ENCODE measurements at places on chromosomes 5 and 9.
A peak's percentile ranks its signal among the peaks of the same experiment; 100 is the strongest.

GRCh38 chr5:166324372-166324771, 1967.1 kb upstream of the WWC1 start:
- DNase-seq = no peak

GRCh38 chr5:87268126-87268969, 665 bp downstream of the RASA1 start:
- peak; percentile 86 for DNase-seq

- no peak for DNase-seq
Observed at GRCh38 chr5:40106847-40107246, 572.9 kb upstream of the PTGER4 start.

DNA sequence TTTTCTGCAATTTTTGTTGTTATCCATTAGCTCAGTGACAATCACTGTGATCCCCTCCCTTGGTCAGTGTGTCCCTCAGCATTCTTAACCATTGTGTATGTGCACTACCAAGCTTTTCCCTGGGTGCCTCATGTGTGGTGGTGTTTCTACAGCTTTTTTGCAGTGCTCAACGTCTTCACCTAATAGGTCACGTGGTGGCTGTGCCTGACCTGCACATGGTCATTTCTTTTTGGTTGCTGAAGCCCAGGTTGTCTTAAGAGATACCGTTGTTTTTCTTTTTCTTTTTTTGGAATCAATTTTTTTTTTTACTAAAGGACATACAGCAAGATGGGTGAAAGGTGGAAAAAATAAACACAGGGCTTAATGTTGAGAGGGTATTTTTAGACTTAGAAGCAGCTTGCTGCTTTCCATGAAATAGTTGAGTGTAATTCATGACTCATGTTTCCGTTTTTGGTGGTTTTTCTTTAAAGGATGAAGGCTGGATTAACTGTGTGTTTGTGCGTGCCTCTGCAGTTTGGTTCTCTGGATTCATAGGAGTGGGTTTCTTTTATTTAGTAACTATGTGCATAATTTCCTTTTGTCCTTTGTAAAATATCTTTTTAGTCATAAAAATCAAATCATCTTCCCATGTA, 22.2 kb downstream of the SH3GL2 start:
- peak; percentile 52 for DNase-seq

- DNase-seq = no peak
Observed at GRCh38 chr5:143536364-143536763, 132.9 kb upstream of the NR3C1 start.

DNA sequence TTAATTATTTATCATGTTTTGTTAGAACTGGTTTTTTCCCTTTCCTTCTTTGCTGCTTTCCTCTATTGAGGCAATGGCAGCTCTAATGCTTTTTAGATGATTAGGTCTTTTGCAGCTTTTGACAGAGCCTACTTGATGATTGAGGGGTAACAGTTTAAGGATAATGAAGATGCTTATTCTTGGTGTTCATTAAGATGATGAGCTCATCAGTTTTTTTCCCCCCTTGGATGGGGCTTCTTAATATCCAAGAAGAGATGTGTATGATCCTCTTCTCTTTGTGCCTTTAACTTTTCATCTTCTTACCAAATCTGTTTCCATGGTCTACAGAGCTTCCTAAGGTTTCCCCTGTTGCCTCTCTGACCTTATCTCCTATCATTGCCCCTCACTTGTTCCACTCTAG, 15.8 kb downstream of the RBM27 start:
- DNase-seq = no peak

GRCh38 chr5:168608386-168608785, 29.2 kb upstream of the PANK3 start:
- no peak for DNase-seq

- DNase-seq = peak; percentile 39
Observed at GRCh38 chr5:424301-425110, 18.5 kb upstream of the EXOC3 start.

- peak; percentile 72 for DNase-seq
Observed at GRCh38 chr5:83441747-83442146, 29.8 kb upstream of the VCAN start.

- peak; percentile 25 for DNase-seq
Observed at GRCh38 chr5:16616536-16617273, at the start of gene RETREG1. Gene RETREG1 (minus strand): TSS chr5:16616997. CDS start chr5:16616971, 26 bp downstream.

DNA sequence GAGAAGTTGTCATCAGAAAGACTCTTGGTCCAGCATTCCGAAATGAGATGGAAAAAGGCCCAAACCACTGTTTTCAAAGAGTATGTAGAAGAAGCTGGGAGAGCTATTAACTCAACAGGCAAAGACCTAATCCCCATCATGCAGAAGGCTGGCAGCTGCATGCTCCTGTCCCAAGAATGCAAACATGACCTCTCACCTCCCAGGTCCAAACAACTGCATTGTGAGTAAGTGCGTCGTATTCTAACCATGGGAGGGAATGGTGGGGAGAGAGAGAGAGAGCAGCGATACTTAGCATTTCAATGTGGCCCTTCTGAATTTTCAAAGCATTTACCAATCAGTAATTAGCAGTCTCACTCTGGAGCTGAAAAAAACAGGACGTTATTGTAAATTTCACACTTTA, 27.6 kb downstream of the TRPC7 start:
- no peak for DNase-seq

DNA sequence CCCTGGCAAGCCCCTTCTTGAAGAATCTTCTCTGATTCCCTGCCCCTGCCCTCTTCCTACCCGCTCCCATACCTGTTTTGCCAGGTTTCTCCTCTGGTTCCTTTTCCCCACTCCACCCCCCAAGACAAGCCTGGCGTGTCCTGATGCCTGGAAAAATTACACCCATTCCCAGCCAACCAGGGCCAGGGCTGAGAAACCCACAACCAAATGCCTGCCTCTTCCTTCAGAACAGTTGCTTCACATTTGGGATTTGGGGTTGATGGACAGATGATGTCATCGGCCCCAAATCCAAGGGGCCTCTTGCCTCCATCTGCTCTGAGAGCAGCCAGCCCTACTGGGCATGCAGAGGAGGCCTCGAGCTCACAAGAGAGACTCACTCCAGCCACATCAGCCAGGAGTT, 8.8 kb upstream of the NEK6 start:
- DNase-seq = no peak

GRCh38 chr9:99947395-99947794, 40.9 kb downstream of the STX17 start:
- DNase-seq = no peak

DNA sequence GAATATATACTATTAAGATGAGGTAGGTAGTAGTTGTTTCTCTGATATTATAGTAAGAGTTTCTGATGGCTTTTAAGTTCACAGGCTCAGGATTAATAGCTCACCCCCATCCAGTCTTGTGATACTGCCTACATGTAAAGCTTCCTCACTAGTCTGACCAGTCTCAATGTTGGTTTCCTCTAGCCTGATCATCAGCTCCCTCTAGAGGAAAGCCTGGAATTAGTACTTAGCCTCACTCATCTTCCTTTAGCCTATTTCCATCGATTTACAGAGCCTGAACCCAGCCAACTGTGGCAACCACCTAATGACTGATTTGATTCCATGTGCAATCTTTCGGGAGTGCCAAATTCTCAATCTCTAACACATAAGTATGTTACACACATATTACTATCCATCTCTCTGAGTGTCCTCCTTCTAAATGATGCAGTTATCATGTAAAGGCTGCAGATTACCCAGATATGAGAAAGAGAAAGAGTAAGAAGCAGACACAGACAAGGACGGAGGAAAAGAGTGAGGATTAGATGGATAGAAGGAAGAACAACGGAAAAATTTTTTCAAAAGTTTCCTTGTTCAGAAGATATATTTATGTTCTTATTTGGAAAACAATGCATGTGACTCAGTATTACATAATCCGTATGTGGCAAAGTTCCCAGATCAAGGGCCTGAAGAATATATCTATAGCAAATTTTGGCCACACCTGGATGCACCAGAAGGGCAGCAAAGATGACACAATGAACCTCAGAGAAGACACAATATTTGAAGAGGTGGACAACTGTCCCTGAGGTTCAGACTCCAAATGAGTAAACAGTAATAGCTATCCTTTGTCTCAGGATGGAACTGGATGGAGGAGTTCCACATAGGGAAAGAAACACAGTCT, 333.7 kb downstream of the ELAVL2 start:
- DNase-seq = peak; percentile 57

DNA sequence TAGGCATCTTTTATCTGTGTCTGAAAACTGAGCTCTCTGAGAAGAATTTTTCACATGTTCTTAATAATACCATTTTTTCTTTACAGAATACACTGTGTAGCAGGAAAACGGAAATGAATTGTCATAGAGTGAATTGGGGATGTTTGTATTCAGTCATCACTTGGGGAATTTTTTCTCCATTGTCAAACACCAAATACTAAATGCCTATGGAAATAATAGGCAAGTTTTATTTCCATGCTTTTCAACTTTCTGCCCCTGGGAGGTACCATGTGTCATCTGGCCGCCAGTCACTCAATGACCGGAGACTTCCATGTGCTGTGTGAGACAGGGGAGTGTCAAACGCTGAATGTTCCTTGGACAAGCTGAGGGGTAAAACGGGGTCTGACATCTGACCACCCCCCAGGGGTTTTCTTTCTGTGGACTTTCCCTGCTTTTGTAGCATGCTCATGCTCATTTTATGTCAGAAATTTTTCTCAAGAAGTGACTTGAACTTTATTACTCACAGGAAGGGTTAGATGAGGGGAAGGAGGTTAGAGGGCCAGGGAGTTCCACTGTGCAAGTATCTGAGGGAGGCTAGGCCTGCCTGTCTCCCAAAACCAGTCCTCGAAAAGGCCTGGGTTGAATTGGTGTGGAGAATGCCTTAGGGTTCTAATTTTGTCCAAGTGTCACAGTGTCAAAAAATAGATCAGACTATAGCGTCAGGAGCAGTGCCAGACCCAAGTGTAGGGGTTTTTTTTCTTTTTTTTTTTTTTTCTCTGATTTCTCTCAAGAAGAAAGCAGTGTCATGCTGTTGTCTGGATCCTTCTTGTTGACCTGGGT, 438.6 kb downstream of the AGTPBP1 start:
- DNase-seq = no peak

DNA sequence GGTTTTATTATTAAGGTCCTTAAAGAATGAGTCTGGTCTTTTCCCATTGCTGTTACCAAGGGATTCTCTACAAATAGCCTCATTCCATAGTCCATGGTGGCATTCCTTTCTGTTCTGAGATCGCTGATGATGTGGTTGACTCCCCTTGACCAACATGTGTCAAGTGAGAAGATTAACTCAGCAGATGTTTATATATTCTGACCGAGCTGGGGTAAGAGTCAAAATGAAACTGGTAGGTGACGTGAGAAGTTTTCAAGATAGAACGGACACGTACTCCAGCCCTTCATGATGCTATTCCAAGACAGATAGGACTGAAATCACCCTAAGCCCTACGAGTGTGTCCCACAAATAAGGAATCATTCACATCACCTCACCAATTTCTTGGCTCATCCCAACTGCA, 155.5 kb upstream of the WWC1 start:
- no peak for DNase-seq

- DNase-seq = no peak
Observed at GRCh38 chr5:98328015-98328414, 445.4 kb upstream of the RGMB start.

GRCh38 chr5:149605998-149606724, 24.9 kb downstream of the ARHGEF37 start:
- DNase-seq = no peak

GRCh38 chr5:133928587-133929393, 39.6 kb downstream of the C5orf15 start:
- peak; percentile 41 for DNase-seq

DNA sequence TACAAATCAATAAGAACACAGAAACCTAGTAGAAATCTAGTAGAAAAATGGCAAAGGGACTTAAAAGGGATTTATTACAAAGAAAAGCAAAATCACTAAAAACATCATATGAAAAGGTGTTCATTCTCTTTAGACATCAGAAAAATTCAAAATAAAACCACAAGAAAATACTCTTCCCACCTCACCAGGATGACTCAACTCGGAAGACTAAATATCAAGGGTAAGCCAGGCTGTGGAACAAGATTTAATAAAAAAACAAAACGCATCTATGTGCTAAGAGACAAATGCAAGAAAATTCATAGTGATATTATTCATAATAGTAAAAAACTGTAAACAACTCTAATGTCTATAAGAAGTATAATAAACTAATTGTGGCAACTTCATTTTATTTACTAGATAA, 181.6 kb upstream of the GHR start:
- no peak for DNase-seq

DNA sequence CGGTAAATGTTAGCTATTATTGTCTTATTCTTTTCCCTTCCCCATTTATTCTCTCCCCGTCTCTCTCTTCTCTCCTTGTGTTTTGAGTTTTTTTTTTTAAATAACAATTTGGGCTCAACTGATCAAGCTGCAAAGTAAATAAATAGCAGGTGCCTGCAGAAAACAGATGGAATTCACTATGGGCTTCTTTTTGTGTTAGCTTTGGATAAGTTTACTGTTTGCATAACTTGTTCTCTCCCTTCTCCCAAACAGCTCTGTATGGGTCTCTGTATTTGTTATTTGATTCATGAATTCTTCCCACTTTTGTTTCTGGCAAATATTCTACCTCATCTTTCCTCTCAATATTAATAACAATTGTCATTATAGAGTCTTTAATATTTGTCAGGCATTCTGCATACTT, 111.8 kb upstream of the ASTN2 start:
- no peak for DNase-seq

GRCh38 chr9:137694962-137695875, 76.4 kb downstream of the EHMT1 start:
- DNase-seq = peak; percentile 53

GRCh38 chr9:72542917-72543316, 21.5 kb downstream of the TMC1 start:
- no peak for DNase-seq

DNA sequence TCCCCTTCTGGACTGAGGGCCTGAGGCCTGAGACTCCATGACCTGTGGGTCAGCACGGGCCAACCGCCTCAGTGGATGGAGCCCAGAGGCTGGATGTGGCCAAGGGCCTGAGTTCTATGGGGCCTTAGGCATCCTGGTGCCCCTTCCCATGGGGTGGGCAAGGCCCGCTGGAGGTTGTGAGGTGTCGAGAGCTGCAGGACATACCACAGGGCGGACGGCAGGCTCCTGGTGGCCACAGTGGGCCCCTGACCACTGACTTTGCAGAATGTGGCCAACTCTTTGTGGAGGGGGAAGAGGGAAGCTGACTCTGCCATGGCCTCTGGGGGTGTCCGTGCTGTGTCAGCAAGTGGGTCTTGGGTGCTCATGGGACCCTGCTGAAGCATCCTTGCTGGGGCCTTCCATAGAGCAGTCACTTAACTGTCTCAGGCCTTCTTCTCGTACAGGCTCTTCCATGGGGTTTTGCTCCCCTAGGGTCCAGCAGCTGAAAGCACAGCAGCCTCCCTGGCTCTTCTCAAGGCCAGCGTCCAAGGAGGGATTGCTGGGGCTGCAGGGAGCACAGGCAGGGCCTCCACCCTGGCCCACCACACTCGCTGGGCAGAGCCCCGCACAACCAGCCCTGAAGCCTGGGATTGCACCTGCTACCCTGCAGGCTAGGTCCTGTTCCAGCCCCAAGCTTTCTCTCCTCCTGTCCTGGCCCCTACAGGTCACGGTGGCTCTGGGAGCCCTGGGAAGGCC, 21.6 kb upstream of the SLC9A3 start:
- no peak for DNase-seq

DNA sequence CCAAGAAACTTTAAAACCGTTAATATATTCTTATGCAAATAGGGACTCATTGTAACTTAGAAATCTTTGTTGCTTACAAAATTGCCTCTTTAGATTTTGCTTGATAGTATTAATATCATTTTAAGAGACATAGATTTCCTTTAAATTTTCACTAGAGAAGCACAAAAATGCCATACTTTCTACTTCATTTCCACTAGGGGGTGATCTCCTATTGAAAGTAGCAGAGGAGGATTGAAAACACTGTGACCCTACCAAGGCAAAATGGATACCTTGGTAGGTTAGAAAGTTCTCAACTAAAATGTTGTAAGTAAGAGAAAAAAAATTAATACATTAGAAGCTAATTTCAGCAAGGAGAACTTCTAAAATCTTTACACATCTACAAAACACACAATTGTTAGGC, 204.9 kb downstream of the CHSY3 start:
- DNase-seq = peak; percentile 30

All from KBM-7 (cell line).